T-helper 1 cell (primary cell): ENCODE measurements at places on chromosomes 1 and 21.

GRCh38 chr1:116372191-116372590 lies 853 bp upstream of the ATP1A1 start:
- DNase-seq = no peak

DNA sequence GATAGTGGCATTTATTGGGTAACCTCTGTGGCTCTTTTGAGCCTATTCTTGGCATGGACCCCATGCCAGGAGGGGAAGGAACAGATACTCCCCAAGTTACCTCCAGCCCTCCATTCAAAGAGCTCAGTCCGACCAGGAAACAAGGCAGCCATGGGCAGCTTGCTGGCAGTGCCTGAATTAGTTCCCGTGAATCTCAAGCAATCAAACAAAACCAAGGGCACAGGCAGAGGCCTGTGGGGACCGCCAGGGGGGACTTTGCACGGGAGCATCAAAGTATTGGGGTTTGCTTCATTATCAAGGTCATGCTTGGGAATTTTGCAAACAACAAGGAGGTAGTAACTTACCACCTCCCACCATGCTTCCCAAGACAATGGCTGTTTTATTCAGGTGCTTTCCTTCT lies 81.2 kb upstream of the IFFO2 start:
- DNase-seq = no peak

- no peak for DNase-seq
These were observed 69.5 kb downstream of the ATP5PO start for GRCh38 chr21:33846141-33846540.

- peak; percentile 21 for DNase-seq
These were observed 117.0 kb downstream of the CD247 start for GRCh38 chr1:167401260-167401873.

- DNase-seq = no peak
These were observed 5.7 kb upstream of the TMEM167B start for GRCh38 chr1:109084563-109085517.
